Sciatic nerve (tissue), 2 donors: ENCODE measurements at places on chromosomes 16 and 17.

DNA sequence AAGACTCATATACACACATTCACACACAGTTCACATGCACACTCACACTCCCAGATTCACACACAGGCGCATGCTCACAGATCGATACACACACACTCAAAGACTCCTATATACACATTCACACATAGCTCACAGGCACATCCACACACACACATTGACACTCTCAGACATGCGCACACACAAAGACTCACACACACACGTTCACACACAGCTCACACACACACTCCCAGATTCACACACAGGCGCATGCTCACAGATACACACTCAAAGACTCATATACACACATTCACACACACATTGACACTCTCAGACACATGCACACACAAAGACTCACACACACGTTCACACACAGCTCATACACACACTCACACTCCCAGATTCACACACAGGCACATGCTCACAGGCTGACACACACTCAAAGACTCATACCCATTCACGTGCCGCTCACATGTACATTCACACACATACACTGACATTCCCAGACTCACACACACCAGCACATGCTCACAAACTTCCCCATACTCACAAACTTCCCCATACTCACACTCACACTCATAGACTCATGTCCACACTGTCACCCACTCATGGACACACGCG lies 25.6 kb upstream of the KRT17 start:
- DNase-seq: no peak

DNA sequence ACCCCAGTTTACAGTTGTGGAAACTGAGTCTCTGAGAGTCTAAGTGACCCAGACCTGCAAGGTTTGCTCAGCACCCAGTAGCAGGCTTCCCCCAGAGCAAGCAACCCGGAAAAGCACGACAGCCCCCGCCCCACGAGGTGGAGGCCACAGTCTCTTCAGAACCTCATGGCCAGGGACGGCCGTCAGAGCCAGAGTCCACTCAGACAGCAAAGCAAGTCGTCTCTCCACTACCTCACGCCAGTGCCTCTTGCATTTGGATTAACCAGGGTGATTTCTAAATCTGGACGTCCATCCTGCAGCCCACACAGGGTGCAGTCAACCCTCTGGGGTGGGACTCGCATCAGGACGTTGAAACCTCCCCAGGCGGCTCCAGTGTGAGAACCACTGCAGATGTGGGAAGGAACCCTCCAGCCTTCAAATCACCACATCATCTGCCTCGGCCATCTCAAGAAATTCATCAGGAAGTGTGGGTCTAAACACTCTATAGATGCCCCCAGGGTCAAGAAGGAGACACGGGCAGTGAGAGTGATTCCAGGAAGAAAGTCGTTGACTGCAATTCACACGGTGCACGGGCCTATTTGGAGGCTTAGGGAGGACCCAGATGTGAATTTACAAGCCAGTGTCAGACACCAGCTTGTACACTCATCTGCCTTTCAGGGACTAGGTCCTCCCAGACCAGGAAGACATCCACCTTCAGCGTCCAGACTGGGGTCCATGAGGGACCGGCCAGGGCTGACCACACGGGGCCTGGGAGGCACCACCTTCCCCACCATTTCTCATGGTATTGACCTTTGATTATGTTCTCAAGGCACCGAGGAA lies 20.2 kb upstream of the RBFOX3 start:
- DNase-seq: peak; percentile 42

DNA sequence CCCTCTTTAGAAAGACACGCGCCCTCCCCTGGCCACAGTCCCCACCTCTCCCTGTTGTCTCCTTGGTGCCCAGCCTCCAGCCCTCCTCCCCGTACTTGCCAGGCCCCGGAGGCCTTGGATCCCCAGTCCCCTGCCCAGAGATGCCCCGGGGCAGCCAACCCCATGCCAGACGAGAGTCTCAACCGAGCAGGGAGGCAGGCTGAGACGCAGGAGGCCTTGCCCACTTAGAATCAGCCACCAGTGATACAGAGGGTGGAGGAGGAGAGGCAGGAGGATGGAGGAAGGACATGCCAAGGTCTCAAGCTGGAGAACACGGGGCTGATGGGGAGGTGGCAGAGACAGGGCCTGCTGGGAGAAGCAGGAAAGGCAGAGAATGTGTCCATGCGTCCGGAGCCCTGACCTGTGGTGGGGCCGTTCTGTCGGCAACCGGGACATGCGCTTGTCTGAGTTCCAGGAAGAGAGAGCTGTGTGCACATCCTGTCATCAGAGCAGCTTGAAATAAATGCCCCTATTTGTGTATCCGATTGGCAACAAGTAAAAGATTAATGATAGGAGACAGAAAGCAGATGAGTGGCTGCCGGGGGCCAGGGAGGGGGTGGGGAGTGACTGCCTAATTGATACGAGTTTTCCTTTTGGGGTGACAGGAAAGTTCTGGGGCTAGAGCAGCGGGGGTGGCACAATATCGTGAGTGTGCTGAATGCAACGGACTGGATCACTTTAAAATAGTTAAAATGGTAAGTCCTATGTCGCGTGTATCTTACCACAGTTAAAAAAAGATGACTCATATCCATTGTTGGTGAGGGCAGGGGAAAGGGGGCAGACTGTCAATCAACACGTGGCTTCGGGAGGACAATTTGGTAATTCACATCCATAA lies 44.7 kb upstream of the MEAK7 start:
- DNase-seq: no peak

DNA sequence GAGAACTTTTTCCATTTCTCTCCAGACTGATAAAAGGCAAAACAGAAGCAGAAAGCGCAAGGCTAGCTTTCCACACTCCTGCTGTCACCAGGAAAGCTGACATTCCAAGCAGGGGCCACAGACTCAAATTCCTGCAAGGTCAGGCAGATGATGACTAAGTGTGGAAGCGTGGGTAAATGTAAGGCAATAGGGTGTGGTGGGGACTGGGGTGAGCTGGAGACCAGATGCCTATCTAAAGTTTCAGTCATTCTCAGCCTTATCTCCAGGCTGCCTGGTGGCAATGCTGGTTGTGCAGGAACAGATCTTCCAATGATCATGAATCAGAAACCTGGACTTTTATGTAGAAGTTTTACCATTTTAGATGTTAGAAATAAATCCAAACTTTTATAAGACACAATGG lies 224.1 kb downstream of the GSG1L start:
- DNase-seq: no peak

- no peak for DNase-seq
These were observed 32.8 kb downstream of the MYO15A start for GRCh38 chr17:18141210-18141803.

GRCh38 chr16:83100679-83101078 lies 473.9 kb downstream of the CDH13 start:
- DNase-seq: no peak

DNA sequence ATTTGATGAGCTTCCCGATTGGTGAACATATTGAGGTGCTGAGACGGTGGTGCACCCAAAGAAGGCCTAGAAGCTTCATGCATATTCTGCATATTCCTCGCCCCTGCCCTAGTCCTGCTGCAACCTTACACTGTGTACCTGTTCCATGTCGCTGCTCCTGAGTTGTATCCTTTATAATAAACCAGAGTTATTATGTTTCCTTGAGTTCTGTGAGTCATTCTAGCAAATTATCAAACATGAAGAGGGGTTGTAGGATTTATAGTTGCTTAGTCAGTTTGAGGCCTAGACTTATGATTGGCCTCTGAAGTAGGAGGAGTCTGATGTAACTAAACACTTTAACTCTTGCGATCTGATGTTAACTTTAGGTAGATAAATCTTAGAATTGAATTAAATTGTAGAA lies 436.8 kb downstream of the CA10 start:
- DNase-seq: no peak

- DNase-seq: no peak
These were observed 10.9 kb downstream of the ABCC1 start for GRCh38 chr16:15960124-15960971.

GRCh38 chr17:22462461-22462860 lies 770.1 kb downstream of the KCNJ18 start:
- no peak for DNase-seq

DNA sequence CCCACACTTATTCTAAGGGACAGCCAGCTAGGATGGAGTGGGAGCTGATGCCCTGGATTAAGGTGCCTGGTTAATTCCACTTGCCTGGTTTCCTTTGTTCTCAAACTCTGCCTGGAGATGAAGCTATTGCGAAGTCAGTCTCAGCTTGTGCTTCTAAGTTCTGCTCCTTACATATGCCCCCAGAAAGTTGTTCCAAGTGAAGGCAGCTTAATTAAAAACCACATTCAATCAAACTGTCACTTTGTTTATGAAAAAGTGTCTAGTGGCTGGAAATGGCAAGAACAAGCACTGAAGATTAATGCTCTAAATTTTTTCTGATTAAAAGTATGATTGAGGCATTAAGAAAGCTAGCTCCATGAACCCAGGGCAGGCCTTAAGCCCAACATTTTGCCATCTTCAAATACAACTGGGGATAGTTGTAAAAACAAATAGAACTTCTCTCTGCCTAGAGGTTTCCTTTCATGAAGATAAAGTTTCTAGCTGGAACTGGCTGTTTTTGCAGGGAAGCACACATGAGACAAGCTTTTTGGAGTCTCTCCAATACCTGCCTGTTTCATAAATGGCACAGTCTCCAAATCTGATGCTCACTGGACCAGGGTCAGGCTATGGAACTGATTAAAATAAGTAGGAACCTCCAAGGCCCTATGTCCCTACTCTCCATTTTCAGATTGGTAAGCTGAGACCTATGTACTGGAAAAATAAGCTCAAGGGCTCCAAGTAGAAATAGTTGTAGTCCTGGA lies 100.9 kb downstream of the GRIN2A start:
- no peak for DNase-seq

DNA sequence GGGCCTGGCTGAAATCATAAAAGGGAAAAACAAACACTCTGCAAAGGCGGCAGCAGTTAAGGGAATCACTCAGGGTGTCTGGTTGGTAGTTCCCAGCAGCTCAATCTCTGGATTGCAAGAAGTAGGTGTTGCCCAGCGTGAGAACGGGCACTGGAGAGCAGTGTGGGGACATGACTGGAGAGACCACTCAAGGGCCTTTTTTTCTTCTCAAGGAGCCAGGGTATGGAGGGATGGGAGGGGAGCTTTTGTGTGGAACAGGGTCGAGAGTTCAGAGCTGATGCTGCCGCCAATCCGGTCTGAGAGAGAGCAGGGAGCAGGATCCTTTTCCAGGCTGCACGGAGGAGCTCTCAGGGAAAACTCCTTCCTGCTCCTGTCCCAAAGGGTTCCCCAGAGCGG lies 15.2 kb downstream of the SCNN1B start:
- DNase-seq: no peak

DNA sequence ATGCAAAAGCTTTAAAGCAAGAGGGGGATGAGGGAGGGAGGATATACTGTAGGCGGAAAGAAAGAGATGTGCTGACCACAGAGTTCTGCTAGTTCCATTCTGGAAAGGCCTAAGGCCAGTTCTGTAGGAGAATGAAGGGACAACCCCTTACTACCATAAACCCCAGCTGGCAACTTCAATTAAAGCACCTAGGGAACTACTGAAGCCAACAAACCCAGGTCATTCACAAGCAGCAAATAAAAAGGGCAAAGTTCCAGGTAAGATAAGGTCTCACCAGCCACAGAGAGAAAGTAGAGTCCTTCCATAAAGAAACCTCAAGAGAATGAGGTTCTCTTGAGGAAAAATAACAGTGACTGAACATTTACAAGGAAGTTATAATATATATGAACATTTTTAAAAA lies 12.8 kb downstream of the TERF2 start:
- no peak for DNase-seq
